ENCODE measurements at places on chromosomes 4 and X.

GRCh38 chrX:140709421-140709846, at the start of gene LINC00632:
Gene LINC00632, plus strand, starts transcription at chrX:140709759.
- no peak for DNase-seq

DNA sequence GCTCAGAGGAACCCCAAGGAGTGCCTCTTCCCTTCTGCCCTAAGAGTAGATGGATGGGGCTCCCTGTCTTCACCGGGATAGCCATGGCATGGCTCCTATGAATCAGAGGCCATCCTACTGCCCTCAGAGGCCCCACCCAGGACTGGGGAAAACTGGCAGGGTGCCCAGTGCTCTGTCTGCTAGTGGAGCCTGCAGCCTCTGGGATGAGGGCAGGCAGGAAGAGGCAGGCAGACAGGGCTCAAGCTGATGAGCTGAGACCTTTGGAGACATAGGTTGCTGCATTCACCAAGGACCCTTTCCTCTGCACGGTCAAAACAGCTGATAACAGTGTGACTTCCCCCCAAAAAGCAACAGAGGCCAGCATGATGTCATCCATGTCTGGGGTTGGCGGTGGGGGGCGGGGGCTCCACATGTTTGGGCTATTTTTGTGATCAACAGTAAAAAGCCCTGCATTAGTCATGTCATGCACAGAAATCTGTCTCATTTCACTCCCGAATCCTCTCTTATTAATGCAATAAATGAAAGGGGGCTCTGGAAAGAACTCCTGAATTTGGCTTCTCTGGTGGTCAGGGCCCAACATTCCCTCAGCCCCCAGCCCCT, 207.6 kb upstream of the MAMLD1 start:
- DNase-seq, result no peak

DNA sequence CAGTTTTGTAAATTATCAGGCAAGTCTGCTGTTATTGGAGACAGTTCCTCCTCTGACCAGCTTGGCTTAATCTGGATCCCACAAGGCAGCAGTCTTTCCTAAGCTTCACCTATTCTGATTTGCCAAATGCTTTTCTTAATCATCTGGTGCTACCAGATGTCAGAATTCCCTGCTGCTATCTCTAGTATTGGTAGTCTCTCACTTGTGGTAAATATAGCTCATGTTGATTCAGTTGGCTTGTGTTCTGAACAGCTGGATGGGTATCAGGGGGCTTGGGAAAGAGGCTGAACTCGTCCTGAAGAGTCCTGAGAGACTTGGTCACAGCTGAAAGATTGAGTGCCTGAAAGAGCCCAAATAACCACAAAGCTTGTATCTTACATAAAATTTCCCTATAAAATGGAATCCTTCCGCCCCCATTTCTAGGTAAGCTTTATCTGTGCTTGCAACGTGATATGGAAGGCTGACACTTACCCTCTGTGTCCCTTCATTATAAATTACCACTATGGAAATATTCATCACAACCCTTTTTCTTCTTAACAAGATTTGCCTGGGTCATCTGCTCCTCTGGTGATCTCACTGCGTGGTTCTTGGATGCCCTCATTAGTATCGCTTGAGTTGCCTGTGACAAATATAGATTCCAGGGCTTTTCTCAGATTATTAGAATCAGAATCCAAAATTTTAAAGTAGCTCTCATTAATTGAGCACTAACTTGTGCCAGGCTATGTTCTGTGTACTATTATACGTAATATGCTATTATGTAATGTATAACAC, 104.1 kb upstream of the GPRIN3 start:
- DNase-seq, result no peak

DNA sequence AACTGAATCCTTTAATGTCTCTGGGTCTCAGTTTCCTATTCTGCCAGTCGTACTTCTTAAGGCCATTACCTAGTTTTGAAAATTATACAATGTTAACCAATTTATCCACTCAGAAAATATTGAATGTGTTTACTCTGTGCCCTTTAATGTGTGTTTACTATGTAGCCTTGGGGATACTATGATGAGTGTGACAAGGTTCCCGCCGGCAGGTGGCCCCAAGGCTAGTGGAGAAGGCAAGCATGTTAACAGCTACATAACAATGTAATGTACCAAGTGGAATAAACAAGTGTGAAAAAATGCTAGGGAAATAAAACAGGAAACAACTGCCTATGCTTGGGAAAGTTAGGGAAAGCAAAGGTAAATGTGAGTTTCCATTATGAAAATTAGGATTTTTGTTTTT, 187.3 kb upstream of the MBNL3 start:
- DNase-seq, result no peak

DNA sequence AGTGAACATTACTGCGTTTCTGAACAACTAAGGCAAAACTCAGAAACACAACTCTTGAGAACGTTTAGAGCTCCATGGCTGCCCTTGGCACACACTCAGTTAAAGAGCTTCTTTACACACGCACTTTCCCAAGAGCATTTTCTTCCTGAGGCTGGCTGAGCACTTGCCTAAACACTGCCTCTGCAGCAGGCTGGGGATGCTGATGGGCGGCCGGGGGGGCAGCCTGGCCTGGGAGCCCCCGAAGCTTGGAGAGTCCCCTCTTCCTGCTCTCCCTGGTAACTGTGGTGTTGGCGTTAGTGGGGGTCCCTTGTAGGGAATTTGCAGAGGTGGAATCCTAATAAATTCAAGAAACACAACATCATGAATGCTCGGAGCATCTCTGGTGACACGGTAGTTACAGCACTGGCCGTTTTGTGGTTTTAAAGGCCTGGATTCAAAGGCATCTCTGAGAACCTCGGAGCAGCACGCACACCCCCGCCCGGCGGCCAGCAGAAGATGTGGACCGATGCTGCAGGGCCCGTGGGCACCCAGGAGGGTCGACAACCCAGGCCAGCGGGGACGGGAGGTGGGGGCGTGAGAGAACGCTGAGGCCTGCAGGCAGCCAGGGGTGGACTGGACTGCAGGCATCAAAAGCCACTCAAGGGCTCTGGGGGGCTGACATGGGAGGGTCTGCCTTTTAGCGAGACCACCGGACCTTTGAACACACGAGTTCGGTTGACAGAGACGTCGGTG, 45.4 kb downstream of the FGFRL1 start:
- peak; percentile 20 for DNase-seq

DNA sequence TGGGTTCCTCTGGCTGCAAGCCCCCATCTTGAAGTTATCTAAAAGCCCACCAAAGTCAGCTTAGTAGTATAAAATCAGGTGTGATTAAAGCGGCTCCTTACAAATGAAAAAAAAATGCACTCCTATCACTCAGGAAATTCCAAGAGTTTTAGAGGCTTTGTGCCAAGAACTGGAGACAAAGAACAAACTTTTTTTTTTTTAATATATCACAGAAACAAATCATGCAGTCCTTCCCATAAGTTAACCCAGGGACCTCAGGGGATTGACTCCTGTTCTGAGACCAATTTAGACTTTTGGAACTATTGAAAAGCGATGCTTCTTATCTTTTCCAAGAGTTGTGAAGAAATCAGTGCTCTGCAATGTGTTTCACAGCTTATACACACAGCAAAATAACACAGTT, 53.6 kb downstream of the HHIP start:
- no peak for DNase-seq

DNA sequence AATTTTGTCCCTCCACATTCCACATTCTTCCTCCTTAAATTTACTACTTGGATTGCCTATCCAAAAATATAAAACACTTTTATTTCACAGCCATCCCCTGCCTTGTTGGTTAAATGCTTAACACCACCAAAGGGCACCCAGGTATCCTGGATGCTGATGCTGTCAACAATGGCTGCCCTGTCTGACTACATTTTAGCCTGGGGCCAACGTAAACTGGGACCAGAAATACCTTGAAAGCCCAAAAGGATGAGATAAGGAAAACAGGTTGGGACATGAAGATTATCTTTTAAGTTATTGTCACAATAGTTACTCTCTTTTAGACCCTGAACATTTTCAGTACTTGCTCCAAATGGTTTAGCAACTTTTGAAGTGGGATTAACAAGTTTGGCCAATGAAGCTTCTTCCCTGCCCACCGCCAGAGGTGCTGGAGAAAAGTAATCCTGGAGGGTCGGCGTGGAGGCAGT, 775 bp upstream of the YIPF6 start:
- DNase-seq, result no peak

DNA sequence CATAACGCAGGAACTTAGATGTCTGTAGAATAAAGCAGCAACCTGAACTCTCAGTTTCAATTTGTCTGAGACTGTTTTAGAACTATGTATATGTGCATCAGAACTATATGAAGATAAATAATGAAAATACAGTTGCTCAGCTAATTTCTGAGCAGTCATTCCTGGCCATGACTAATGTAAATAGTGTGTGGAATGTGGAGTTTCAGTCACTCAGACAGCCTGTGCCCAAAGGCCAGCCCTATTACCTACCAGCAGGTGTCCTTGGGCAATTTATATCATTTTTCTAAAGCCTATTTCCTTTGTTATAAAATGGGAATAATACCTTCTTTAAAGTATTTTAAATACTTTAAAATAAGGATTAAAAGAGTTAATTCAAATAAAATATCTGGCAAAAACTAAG, 56.0 kb upstream of the RELL1 start:
- DNase-seq, result no peak

GRCh38 chr4:7431696-7432530, 2.8 kb downstream of the PSAPL1 start:
- DNase-seq, result no peak

- no peak for DNase-seq
Observed at GRCh38 chr4:86561256-86561655, 32.9 kb upstream of the PTPN13 start.

- DNase-seq, result no peak
Observed at GRCh38 chrX:9539605-9540387, 74.9 kb downstream of the TBL1X start.

GRCh38 chr4:78100060-78100459, 42.9 kb downstream of the FRAS1 start:
- DNase-seq, result no peak

- no peak for DNase-seq
Observed at GRCh38 chr4:140947506-140947905, 185.8 kb downstream of the RNF150 start.

Data from H9 (cell line).